ENCODE measurements at places on chromosomes 6 and 20.
A peak's percentile ranks its signal among the peaks of the same experiment; 100 is the strongest.

DNA sequence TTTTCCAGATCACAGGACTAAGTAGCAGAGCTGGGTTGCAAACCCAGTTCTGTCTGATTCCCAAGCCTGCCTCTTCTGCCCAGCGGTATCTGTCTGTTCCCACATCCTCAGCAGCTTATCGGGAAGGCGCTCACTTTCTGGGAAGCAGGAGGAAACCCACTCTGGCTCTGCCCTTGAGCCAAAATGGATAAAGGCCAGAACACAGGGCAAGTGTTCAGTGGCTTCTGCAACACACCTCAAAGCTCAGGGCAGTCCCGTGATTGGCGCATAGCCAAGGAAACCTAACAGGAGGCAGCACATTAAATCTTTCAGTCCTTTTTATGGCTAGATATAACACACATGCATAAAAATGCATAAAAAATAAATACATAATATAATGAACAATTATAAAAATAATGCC is 262.2 kb downstream of the NRN1 start:
- DNase-seq: no peak

DNA sequence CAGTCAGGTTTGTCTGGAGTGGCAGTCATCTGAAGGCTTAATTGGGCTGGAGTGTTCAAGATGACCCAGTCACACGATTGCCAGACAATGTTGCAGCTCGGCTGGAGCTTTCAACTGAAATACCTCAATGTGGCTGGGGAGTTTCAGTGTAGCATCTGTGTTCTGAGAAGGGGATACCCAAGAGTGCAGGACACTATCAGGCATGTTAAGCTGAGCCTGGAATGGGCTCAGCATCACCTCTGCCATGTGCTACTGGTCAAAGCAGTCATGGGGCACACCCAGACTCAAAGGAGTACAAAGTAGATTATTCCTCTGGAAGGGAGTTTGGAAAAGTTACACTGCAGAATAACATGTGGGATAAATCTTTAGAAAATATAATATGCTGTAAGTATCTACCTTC is 363.9 kb downstream of the KIF16B start:
- DNase-seq: no peak

DNA sequence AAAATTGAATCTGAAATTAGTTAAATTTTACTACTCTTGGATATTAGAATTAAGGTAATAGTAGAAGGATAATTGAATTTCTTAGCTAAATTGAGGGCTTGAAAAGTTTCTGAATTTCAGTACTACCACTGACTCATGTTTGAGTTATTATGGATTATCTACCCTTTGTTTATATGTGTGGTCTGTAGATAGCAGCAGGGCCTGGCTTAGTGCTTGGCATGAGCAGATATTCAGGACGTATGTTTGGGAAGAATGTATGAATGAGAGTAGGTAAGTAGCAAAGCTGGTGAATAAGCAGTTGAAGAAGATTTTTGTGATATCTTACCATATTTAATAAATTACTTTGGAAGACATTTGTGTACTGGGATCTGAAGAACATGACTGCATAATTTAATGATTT is 152.7 kb downstream of the MACROD2 start:
- no peak for DNase-seq

- no peak for DNase-seq
These were observed 777 bp upstream of the SNRNP48 start for GRCh38 chr6:7589221-7589620.

DNA sequence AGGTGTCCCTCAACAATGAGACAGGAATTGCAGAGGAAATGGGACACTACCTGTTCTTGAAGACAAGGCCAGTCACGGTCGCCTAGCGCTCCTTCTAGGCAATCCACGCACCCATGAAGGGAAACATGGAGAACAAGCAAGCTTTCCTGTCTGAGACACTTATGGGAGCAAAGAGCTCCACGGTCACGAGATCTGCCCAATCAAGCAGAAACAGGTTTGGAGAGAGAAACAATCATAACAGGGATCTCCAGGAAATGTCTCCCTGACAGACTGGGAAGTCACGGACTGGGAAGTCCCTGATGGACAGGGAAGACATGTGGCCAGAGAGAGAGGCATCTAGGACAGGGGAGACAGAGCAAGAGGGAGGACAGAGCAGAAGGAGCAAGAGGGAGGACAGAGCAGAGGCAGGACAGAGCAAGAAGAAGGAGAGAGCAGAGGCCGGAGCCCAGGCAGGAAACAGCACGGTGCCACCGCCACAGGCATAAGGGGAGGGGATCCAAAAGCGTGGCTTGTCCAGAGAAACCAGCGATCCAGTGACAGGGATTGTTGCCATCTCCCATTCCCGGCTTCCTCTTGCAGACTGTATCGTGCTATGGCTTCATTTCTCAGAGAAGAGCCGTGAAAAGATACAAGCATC is 167.8 kb upstream of the ZNF337 start:
- no peak for DNase-seq

DNA sequence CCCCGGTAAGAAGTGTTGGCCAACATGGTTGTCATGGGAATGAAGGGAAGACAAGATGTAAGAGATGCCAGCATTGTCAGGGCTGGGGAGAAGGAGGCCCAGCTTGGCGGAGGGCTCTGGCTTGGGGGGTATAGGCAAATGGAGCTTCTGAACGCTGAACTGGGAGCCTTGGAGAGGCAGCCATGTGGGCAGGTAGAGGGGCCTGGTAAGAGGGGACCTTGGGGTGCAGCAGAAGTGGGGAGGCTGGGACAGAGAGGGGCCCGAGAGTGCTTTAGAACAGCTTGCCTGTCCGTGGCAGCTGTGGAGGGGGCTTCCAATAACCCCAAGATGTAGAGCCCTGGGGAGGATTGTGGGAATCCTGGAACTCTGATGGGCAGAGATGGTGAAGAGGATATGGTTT is 3.0 kb downstream of the SLC22A1 start:
- DNase-seq: no peak

DNA sequence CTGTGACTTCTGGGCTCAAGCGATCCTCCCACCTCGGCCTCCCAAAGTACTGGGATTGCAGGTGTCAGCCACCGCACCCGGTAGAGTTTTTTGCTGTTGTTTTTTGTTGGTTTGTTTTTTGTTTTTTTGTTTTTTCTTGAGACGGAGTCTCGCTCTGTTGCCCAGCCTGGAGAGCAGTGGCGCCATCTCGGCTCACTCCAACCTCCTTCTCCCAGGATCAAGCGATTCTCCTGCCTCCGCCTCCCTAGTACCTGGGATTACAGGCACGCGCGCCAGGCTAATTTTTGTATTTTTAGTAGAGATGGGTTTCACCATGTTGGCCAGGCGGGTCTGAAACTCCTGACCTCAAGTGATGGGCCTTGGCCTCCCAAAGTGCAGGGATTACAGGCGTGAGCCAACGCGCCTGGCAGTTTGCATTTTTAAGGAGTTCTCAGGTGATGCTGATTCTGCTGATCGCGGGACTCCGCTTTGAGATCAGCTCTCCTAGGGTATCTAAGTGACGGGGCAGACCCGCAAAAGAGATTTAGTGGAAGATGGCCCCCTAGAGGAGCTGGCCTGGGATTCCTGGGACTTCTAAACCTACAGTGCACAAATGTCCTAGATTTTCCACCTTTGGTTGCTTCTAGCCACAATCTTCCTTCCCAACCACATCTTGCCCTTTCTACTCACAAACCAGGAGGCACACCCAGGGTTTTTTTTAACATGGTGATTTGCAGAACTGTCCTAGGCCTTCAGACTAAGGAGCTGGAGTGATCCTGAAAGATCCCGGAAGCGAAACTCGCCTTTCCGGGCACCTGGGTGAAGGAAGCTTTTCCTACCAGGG is 45.2 kb downstream of the DPPA5 start:
- no peak for DNase-seq

GRCh38 chr6:118899948-118900347 is 6.0 kb downstream of the ASF1A start:
- no peak for DNase-seq

- no peak for DNase-seq
These were observed 46.2 kb downstream of the MAN1A1 start for GRCh38 chr6:119303164-119303887.

- no peak for DNase-seq
These were observed 4.4 kb downstream of the FIG4 start for GRCh38 chr6:109695468-109695867.

DNA sequence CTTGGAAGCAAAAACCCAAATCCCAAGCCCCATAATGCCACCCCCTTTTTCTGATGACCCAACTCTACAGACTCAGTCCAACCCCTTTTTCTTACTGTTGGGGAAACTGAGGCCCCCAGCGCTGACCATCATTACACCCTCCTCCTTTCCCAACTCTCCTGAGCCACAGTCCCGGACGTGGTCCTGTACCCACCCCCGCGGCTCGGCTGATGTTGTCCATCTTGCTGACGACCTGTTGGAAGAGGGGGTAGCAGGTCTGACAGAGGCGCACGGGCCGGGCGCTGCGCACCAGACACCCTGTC is 533 bp downstream of the OSTM1 start:
- peak; percentile 45 for DNase-seq

DNA sequence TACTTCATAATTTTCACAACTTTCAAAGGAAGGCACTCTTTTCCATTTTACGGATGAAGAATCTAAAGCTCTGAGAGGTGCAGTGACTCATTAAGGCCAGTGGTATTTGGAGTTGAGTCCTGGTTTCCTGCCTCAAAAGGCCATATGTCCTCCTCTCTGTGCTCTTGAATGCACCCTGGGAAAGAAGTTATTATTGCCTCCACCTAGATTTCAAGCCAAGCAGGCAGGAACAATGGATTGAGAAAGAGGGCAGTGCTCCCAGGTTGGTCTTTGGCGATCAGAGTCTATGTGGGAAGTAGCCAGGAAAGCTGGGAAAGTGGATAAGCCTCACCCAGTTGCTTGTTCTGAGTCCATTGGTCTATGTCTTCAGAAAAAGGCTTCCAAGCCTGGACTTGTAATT is 165.0 kb downstream of the MAFB start:
- DNase-seq: no peak

- DNase-seq: peak; percentile 67
These were observed 125.0 kb upstream of the MLIP start for GRCh38 chr6:53986165-53986720.

GRCh38 chr20:36098364-36098763 is 56.2 kb upstream of the EPB41L1 start:
- peak; percentile 75 for DNase-seq

- no peak for DNase-seq
These were observed 13.6 kb downstream of the ARID1B start for GRCh38 chr6:156790711-156791319.

- DNase-seq: no peak
These were observed 27.9 kb upstream of the CCR6 start for GRCh38 chr6:167094820-167095637.

GRCh38 chr6:45961125-45961524 is 54.5 kb downstream of the CLIC5 start:
- DNase-seq: no peak

- DNase-seq: no peak
These were observed 11.3 kb downstream of the SLC16A10 start for GRCh38 chr6:111098597-111098996.

DNA sequence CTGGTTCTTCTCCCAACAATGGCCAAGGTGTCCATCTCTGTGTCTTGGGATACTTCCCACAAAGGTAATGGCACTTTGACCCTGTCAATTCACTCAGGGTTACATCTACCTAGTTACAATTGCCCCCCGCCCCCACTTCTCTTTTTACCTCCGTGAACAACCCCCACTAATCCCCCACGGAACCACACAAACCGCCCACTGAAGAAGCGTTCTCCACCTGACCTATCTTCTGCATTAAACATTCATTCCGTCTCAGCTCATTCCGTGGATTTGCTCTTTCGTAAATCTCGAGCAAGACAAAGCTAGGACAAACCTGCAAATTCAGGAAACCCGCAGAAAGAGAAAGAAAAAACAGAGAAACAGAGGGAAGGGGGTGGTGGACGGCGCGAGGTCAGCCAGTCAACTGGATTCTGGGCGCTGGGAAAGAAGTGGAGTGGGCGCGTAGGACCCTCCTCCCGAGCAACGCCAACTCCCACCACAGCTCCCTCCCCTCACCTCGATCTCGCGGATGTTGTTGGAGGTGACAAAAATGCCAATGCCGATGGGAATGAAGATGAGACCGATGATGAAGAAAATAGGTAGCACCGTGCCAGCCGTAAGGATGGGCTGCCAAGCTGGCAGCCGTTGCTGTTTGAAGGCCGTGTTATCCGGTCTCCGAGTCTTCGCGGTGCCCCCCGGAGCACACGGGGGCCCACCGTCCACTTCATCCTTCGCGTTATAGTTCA is 523 bp downstream of the TMEM30A start:
- DNase-seq: peak; percentile 49

DNA sequence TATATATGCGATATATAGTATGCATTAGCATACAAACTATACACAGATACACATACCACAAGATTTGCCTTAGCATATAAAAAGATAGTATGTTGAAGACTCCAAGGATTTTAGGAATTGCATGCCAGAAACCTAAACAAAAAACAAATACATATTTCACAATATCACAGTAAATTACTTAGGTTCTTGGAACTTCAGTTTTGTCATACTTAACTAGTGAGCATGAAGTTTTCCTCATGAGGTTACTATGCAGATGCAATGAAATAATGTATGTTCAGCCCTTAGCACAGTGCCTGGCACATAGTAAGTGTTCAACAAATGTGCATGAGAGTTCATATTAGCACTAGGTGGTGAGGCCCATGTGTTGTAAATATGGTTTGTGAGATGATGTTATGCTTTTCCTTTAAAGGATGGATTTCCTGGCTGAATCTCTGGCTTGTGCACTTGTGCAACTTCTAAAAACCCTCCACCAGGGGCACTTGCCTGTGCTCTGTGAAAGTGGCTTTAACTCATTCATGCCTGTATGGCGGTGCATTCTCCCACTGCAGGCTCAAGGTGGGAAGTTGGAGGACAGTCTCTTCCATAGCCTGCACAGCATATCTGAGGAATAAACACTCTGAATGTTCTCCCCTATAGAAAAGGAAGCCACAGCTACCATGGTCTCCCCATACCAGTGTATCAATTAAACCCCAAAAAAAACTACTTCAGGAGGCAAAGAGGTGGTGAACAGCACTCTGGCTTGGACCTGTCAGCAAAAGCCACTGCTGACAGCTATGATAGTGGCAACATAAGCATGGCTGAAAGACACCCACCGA is 624.1 kb upstream of the CDH4 start:
- no peak for DNase-seq

DNA sequence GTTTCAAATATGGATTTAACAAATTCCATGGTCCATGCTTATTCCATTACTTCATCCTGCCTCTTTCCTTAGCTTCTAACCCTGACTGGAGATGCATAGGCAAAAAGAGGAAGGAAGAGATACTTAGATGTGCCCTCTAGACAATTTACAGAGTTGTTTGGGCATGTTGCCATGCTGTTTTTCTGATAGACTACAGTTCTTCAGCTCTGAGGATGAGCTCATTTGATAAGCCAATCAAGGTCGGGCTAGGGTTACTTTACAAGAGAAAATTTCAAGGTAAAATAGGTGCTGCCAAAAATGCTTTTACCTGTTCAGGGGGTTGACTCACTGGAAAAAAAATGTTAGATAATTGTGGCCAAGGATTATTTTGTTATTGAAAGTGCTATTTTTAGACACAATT is 5.9 kb downstream of the HCRTR2 start:
- DNase-seq: no peak

- no peak for DNase-seq
These were observed 848.8 kb upstream of the MAP3K7 start for GRCh38 chr6:91435630-91436029.
